ENCODE measurements at places on chromosomes 12 and 14. TPM values are rescaled to one million over a fixed set of nuclear protein-coding genes. Genes with fewer than 3 reads are reported as not detected.

- no peak for DNase-seq
These were observed 206.5 kb downstream of the SSPN start for GRCh38 chr12:26401874-26402273.

GRCh38 chr12:50923361-50924130 lies 28.8 kb upstream of the HIGD1C start:
- DNase-seq, result no peak

G2E3 gene
- 8.2 TPM for polyA plus RNA-seq

BMP4 gene
- polyA plus RNA-seq, result not detected

DNA sequence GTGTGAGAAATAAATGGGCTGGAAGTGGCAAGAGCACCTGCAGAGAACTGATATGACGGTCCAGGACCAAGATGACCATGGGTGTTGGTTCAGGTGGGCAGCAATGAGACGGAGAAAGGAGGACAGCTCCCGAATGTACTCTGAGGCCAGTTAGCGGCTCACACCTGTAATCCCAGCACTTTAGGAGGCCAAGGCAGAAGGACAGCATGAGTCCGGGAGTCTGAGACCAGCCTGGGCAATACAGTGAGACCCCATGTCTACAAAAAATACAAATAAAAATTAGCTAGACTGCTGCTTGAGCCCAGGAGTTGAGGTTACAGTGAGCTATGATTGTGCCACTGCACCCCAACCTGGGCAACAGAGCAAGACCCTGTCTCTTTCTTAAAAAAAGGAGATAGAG lies 60.1 kb downstream of the FOXN3 start:
- DNase-seq, result no peak

DNA sequence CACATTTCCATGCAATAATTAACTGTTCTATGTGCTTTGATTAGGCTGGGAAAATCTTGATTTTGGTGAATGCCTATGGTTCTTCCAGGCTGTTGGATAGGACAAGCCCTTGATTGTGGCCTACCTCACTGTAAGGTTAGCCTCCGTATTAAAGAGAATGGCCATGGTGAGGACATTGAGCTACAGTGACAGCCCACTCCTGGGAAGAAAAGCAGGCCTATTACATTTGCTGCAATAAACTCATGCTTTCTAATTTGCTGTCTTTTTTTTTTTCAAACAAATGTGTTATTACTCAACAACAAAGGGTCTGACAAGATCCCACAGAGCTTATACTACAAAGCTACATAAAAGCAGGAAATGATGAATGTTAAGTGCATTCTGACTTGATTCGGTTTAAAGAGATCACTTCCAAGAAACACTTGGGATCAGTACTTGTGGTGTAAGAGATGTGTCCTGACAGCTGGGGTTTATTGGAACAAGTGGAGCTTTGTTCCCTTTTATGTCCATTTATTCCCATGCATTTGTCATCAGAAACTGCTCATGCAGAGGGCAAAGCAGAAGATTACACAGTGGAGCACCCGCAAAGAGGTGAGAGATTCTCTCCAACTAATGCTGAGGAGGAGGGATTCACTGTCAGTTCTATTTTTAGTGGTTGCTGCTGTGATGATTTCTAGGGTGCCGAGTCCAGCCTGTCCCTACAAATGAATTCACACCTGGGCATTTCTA lies 29.1 kb upstream of the KCNK10 start:
- no peak for DNase-seq

CD9 gene
- polyA plus RNA-seq, result 5.1 TPM

GPR65 gene
- 55.9 TPM for polyA plus RNA-seq

SERPINA12 gene
- polyA plus RNA-seq, result not detected

PRR4 gene
- polyA plus RNA-seq, result 1.9 TPM

FOXG1 gene
- polyA plus RNA-seq, result not detected

- DNase-seq, result peak; percentile 24
These were observed 64.1 kb downstream of the RAD51B start for GRCh38 chr14:67883717-67884116.

PLEKHH1 gene
- polyA plus RNA-seq, result not detected

Measured in immature natural killer cell (primary cell).